ENCODE measurements at places on chromosomes 12 and 14.
A peak's percentile ranks its signal among the peaks of the same experiment; 100 is the strongest.

DNA sequence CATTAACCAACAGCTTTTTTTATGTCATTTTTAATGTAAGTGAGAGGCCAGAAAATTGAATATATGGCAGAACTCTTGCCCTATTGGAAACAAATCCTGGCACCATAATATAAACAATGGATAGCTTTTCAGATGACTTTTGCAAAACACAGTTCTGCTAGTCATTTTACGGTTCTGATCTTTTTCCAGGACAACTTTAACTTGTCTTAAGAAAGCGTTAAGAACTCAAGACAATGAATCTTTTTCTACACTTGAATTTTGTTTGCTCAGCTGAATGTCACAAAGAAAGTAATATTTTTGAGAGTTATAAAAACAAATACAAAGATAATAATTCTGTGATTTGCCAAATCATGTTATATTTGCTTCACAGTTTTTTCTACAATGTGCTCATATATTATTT is 13.2 kb downstream of the KERA start:
- no peak for DNase-seq

DNA sequence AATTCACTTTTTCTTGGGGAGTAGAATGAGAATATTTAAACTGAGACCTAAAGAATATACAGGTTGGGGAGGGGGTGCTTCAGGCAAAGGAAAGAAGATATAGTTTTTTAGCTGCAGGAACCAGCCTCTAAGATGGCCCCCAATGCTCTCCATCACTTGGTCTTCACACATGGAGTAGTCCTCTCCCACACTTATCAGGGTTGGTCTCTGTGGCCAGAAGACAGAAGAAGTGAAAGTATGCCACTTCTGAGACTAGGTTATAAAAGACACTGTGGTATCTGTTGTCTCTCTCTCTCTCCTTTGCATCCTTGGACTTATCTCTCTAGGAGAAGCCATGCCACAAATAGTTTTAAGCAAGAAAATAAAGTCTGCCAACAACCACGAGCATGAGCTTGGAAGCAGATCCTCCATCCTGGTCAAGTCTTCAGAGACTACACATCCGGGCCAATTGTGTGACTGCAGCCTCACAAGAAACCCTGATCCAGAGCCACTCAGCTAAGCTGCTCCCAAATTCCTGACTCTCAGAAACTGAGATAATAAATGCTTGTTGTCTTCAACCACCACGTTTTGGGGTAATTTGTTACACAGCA is 18.0 kb downstream of the PUS7L start:
- no peak for DNase-seq

DNA sequence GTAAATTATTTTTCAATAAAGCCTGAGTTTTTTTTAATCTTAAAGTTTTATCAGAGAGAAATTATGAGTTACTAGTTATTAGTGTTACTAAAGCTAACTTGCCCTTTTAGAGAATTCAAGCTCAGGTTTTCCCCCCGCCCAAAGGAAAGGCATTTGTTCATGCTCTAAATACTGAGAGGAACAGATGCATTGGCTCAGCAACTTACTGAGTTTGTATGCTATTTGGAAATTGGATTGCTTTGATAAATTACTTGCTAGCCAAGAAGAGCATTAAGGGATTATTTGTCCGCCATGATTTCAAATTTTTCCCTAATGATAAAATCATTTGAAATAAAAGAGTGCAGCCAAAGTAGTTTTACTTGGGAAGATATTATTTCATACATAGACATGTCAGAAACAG is 149.4 kb downstream of the METTL25 start:
- no peak for DNase-seq

- DNase-seq = no peak
These were observed 935.5 kb downstream of the TMTC2 start for GRCh38 chr12:83622205-83622604.

DNA sequence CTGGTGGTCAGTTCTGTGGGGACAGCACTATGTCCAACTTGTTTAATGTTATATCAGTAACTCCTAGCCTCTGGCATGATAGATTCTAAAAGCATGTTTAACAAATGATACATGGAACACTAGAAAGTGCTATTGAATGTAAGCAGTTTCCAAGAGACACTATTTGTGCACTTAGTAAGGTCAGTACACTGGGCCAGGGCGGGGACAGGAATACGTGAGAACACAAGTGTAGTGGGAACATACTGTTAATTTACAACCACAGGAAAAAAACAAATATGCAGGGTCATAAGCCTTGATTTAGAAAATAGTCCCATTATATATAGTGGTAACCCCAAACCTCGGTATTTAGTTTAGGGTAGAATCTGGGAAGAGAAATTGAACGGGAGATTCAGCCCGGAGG is 88.9 kb upstream of the SLC38A2 start:
- DNase-seq = no peak

- DNase-seq = no peak
These were observed 215.6 kb upstream of the PPFIA2 start for GRCh38 chr12:81974762-81975161.

- DNase-seq = no peak
These were observed 204.8 kb downstream of the NUAK1 start for GRCh38 chr12:105933671-105934665.

GRCh38 chr12:38587594-38587993 is 271.0 kb downstream of the ALG10B start:
- no peak for DNase-seq

GRCh38 chr12:112803620-112804282 is 12.2 kb downstream of the RPH3A start:
- no peak for DNase-seq

GRCh38 chr12:16796168-16796567 is 190.2 kb upstream of the LMO3 start:
- no peak for DNase-seq

DNA sequence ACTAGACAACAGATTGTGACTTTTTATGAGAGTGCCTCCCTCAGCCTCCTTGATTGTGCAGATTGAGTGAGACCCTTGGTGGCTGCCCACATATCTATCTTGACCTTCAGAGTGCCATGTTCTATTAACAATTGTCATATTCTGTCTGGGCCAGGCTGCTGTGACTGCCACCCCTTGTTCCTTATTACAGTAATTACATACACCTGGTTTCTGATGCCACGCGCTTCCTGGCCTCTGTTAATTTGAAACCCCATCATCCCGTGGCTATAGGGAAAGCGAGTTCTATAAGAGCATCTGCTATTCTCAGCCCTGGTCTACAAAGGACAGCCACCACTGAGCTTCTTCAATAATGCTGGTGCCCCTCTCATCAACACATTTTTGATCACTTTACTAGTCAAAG is 228.7 kb downstream of the PCNX1 start:
- DNase-seq = no peak

DNA sequence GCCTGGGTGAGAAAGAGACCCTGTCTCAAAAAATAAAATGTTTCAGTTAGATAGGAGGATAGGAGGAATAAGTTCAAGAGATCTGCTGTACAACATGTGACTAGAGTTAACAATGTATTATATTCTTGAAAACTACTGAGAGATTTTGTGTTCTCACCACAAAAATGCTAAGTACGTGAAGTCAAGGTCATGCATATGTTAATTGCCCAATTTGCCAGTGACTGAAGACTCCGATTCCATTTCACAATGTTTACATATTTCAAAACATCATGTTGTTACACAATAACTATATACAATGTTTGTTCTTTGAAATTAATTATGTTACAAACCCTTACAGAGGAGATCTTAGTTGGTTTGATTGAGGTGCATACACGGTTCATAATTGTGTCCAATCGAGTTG is 52.1 kb downstream of the SLC15A4 start:
- DNase-seq = no peak

- DNase-seq = no peak
These were observed 51.7 kb downstream of the BEGAIN start for GRCh38 chr14:100535287-100536120.

DNA sequence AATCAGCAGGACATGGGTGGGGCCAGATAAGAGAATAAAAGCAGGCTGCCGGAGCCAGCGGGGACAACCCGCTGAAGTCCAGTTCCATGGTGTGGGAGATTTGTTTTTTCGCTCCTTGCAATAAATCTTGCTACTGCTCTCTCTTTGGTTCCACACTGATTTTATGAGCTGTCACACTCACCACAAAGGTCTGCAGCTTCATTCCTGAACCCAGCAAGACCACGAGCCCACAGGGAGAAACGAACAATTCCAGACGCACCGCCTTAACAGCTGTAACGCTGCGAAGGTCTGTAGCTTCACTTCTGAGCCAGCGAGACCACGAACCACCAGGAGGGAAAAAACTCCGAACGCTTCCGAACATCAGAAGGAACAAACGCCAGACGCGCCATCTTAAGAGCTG is 2.8 kb upstream of the CNIH1 start:
- no peak for DNase-seq

- DNase-seq = no peak
These were observed 165.5 kb downstream of the SLC38A4 start for GRCh38 chr12:46660276-46660675.

DNA sequence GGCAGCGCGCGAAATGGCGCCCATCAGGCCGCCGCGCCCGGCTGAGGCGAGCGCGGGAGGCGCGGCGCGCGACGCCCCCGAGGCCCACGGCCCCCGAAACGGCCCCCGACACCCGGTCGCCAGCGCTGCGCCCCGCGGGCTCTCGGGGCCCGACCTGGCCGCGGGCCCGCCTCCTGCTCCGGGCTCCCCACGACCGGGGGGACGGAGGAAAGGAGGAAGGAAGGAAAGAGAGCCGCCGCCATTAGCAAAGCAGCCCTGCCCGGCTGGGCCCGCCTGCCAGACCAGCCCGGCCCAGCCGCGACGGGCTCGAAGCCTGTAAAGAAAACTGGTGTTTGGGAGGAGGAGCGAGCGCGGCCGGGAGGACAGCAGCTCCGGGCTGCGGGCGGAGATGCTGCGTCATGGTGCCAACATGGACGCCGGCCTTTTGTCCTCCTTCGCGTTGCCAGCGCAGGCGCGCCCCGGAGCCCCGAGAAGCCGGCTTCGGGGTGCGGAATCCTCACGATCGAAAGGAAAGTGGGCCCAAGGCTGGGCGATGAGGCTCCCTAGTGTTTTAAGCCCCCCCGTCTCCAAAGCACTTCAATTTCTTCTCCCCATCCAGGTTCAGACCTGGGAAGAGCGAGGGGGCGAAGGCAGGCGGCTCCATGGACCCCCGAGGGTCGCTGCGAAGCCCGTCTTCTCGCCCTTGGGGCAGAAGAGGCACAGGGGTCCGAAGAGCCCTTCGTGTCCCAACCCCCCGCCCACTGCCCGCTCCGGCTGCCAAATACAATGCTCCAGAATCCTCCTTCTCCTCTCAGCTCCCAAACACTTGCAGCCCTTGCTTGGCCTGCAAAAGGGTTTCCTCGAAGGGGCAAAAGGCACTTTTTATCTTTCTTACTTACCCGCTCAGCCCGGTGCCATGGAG is 2.9 kb upstream of the SETD1B start:
- DNase-seq = no peak

GRCh38 chr12:94244165-94245133 is 96.1 kb downstream of the PLXNC1 start:
- peak; percentile 30 for DNase-seq

DNA sequence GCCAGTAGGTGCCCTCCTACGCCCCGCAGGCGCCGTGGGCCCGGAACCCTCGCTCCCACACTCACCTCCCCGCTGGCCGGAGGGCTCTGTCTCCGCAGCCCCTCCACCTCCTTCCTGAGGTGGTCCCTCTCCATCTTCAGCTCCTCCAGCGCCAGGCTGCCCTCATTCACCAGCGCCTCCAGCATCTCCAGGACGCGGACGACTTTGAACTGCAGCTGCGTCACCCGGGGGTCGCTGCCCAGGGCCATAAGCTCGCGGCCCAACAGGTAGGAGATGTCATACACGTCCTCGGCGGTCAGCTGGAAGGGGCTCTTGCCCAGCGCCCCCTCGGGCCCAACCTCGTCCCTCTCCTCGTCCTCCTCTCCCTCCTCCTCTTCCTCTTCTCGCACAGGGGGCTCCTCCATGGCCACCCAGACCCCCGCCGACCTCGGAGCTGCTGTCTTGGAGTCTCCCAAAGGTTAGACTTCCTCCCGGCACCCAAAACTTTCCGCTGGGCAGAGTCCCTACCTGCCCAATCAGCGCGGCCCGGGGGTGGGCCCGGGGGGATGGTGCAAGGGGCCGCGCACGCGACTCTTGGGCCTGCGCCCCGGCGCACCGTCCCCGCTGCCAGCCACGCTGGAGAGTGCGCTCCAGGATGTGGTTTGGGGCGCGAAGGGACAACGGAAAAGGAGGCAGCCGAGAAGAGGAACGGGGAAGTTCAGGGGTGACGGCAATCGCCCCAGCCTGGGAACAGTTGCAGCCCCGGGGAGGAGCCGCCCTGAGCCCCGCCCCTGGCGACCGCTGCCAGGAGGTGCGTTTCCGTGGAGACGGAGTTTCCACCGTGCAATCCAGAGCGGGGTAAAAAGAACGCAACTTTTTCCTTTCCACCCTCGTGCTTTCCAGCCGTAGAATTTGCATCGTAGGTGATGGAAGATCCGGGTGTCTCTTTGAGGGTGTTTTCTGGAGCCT is at the start of gene RILPL2:
Gene RILPL2, minus strand, starts transcription at position 668 of the 948 bp plus-strand sequence. Its CDS starts 264 bp downstream, at position 404.
- DNase-seq = peak; percentile 94

GRCh38 chr14:68968051-68968450 is 11.1 kb downstream of the ACTN1 start:
- DNase-seq = no peak

- DNase-seq = no peak
These were observed 270.1 kb downstream of the ADGRD1 start for GRCh38 chr12:131223791-131224225.

DNA sequence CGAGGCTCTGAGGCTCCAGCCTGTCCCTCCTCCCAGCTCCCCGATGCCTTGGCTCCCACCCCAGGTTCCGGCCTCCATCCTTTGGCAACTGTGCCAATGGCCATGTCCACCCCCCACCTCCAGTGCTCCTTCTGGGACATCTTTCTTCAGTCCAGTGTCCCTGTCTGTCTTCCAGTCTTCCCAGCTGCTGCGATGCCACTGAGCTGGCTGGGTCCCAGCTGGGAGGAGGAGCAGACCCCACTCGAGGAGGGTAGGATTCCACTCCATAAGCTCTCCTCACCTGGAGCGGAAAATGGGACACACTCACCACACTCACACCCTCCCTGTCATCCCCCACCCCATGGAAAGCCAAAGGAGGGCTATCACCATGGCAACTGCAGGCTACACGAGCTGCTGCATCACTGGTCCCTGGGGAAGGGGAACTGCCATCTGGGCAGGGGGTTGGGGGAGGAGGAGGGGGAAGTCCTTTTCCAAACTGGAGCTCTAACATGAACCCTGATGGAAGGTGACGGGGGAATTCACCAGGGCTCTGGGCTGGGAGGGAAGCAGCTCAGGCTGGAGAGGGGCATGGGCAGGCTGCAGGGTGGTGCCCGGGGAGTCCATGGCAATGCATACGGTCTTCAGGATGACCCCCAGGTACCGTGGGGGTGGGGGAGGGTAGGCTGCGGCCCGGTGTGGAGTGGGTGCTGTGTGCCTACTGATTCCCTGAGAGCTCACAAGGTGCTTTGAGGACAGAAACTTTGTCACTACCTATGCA is 94.3 kb downstream of the LRRC74A start:
- no peak for DNase-seq
